ENCODE measurements at places on chromosomes 2 and 18.

GRCh38 chr2:236047886-236048540 lies 120.2 kb downstream of the GBX2 start:
- no peak for DNase-seq

GRCh38 chr18:54250846-54251261 lies 18.5 kb upstream of the POLI start:
- no peak for DNase-seq

- no peak for DNase-seq
Observed at GRCh38 chr2:174846218-174846617, 81.9 kb upstream of the CHRNA1 start.

DNA sequence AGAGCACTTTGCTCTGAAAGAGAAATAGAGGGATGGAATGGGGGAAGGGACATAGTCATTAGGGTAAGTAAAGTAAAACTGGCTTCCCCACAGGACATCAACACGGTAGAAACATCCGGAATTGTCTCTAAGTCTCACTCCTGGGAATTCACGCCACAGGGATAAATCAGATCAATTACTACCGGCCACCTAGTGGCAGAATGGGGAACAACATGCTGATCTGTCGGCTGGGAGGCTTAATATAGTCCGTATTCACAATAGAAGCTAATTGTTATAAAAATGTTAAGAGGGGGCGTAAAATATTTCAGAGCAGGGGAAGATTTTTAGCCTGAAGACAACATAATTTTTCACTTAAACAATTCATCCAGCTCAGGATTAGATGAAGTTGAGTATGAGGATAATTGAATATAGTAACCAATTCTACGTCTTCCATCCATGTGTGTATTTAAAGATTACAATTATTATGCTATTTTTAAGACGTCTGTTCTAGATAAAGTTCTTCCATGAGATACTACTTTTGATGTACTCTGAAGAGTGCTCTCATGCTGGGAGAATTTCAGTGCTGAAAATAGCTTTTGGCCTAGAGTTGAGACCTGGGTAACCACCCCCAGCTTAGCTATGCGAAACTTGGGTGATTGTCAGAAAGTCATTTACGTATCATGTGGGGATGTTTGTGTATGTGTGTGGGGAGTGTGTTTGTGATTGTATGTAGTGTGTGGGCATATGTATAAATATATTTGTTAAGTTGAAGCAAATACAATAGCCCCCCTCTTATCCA lies 65.7 kb downstream of the LRRTM1 start:
- peak; percentile 3 for DNase-seq

DNA sequence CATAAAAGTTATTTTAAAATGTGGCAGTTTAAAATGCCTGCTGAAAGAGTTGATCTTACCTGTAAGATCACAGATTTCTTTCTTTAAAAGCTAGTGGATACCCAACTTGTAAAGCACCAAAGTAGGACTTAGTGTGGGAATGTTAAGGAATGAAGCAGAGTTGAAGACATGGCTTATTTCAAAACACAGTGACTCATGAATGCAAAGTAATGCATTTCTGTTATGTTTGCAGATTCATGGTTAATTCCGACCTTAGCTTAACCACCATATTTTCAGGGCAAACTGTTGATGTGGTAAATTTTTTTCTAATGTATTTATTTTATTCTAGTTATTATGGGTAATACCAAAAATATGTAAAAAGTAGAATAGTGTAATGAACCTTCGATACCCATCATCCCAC lies 206.8 kb upstream of the FOSL2 start:
- DNase-seq = peak; percentile 50

GRCh38 chr18:32730068-32730467 lies 42.8 kb downstream of the KLHL14 start:
- DNase-seq = no peak

DNA sequence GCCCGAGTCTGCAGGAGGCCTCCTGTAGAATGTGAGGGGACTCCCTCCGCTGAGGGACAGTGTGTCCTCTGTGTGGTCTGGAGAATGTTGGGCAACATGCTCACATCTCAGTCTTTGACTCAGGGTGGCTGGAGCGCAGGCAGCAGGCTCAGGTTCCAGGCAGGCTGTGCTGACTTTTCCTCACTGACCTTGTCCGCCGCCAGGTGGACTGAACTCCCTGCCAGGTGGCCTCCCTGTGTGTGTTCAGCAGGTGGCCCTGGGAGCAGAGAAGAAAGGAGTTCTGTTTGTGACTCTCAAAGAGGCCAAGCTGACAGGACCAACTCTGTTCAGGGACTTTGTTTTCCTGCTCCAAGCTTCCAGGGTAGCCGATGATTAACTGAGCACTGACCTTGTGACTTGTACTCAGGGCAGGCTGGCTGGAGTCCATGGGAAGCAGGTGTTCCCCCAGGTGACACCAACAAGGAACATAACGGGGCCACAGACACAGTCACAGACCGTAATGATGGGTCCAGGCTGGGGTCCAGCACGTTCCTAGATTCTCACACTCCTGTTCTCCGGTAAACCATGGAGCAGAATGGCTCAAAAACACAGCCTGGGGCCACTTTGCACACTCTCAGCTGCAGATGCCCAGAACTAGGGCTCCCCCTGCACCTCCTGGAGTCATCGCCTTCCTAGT lies 439.8 kb downstream of the RNF144A start:
- DNase-seq = no peak

DNA sequence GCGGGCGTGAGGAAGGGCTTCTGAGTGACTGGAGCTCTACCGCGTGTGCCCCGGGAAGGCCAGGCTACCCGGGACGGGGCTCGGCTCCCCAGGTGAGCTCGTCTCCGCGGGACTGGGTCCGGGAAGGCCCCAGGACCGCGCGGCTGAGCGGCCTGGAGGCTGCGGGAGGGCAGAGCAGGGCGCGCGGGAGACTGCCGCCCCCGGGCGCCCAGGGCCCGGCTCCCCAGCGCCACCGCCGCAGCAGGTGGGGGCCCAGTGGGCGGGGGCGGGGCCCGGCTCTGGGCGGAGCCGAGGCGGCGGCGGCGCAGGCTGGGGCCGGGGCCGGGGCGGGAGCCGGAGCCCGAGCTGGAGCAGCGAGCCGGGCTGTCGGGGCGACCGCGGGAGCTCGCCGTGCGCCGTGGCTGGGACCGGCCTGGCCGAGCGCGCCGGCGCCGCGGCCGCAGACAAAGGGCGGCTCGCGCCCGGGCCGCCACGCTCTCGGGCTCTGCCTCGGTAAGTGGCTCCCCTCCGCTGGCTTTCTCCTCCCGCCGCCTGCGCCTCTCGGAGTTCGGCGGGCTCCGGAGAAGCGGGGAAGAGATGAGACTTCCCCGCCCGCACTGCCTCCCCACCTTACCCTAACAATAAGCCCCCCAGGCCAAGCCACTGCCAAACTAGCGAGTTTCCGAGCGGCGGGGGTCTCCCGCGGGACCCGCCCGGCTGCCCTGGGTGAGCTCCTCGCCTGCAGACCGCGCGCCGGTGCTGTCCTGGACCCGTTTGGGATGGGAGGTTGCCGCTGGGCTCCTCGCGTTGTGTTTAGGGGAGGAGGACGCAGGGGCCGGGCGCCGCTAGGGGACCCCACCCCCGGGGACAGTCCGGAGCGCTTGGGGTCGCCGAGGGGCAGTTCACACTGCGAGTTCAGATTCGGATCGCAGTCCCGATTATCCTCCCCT lies at the start of gene MAPK4:
MAPK4 (plus strand) TSS at position 336 of the 929 bp plus-strand sequence. CDS start 103,872 bp downstream, outside the sequence.
- no peak for DNase-seq

DNA sequence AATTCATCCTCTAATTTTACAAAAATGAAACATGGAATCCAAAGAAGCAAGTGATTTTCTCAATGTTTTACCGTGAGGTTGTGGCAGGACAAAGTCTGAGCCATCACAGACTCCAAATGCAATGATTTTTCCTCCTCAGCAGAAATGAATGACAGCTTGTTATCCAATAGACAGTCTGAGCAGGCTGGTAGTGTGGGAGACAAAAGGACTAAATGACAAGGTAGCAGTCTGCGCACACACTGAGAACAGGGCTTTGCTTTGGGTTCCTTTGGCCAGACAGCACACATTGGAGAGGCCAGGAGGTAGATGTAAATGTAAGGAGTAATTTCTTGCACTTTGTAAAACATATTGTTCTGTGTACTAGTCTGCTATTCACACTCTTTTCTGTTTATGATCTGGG lies 50.3 kb upstream of the RGPD4 start:
- DNase-seq = no peak

GRCh38 chr2:123958011-123958410 lies 67.1 kb upstream of the CNTNAP5 start:
- DNase-seq = no peak

DNA sequence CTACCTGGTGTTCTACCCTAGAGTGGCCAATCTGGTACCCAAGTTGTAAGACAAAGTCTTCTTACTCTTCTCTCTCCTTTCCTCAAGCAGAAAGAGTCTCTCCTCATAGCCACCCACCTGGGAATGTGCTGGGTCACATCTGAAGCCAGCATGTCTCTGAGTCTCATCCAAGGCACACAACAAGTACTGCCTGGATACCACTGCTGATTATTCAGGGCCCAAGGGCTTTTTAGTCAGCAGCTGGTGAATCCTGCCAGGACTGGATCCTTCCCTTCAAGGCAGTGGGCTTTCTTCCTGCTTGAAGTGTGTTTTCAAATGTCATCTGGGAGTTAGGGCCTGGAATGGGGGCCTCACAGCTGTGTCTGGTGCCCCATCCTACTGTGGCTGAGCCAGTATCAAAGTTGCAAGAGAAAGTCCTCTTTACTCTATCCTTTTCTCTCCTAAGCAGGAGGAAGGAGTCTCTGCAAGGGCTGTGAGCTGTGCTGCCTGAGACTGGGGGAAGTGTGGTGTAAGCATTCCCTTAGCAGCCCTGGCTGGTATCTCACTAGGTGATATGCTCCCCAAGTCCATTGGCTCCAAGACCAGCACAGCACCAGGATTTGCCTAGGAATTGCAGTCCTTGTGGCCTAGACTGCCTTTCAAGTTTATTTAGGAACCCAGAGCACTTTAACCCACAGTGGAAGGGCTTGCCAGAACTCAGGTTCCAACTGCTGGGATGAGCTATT lies 27.2 kb downstream of the OXER1 start:
- DNase-seq = no peak

- DNase-seq = peak; percentile 17
Observed at GRCh38 chr2:161273038-161273760, 35.0 kb upstream of the PSMD14 start.

Data from skeletal muscle cell (primary cell).